ENCODE measurements at places on chromosomes 5 and 9. TPM values are rescaled to one million over a fixed set of nuclear protein-coding genes. Genes with fewer than 3 reads are reported as not detected.
A peak's percentile ranks its signal among the peaks of the same experiment; 100 is the strongest.

GRCh38 chr5:161396171-161396570 lies 150.4 kb downstream of the GABRB2 start:
- no peak for DNase-seq

The EGFLAM gene
- total RNA-seq = 0.88 TPM

GRCh38 chr9:131587331-131587730 lies 42.0 kb downstream of the PRRT1B start:
- no peak for DNase-seq

- peak; percentile 30 for DNase-seq
These were observed 6.3 kb downstream of the STC2 start for GRCh38 chr5:173321886-173322285.

The AGXT2 gene
- total RNA-seq = not detected

- no peak for DNase-seq
These were observed 39.8 kb upstream of the TLE1 start for GRCh38 chr9:81729135-81729534.

The PAPPA gene
- 12.9 TPM for total RNA-seq

The C5orf46 gene
- total RNA-seq = not detected

The C9orf50 gene
- total RNA-seq = not detected

- no peak for DNase-seq
These were observed at the start of gene FRMPD1 for GRCh38 chr9:37650873-37651768. FRMPD1 (plus strand) TSS chr9:37650954; CDS start chr9:37692642, 41,688 bp downstream.

GRCh38 chr5:181050016-181050415 lies 9.9 kb downstream of the BTNL9 start:
- DNase-seq = no peak

DNA sequence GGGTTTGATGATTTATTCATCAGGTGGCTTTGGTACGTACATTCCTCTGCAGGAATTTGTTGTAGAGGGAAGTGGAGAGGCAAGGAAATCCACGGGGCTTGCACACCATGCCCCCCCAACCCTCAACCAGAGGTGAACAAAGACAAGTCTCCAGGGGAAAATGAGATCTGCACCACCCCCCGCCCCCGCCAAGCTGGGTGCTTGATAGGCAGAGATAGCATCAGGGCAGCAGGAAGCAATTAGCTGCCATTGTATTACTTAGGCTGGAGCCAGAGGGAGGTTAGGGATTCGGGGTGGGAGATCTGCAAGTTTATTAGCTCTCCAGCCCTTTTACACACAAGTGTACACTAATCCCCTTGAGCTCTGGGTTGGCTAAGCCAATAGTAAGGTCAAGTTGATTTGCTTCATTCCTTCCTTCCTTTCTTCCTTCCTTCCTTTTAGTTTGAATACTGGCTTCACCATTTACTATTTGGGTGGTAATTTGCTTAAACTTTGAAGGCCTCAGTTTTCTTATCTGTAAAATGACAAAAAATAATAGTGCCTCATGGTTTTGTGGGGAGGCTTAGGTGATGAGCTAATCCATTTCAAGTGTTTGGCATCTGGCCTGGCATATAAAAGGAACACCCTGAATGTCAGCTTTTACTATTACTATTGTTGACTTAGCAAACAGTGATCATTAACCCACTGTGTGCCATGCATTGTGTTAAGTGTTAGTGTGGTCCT lies 34.1 kb downstream of the SPRY4 start:
- peak; percentile 24 for DNase-seq

All from HFFc6 (cell line).